ENCODE measurements at places on chromosomes 7 and 10. TPM values are rescaled to one million over a fixed set of nuclear protein-coding genes. Genes with fewer than 3 reads are reported as not detected.

OR2A12 gene
- total RNA-seq = not detected

DNA sequence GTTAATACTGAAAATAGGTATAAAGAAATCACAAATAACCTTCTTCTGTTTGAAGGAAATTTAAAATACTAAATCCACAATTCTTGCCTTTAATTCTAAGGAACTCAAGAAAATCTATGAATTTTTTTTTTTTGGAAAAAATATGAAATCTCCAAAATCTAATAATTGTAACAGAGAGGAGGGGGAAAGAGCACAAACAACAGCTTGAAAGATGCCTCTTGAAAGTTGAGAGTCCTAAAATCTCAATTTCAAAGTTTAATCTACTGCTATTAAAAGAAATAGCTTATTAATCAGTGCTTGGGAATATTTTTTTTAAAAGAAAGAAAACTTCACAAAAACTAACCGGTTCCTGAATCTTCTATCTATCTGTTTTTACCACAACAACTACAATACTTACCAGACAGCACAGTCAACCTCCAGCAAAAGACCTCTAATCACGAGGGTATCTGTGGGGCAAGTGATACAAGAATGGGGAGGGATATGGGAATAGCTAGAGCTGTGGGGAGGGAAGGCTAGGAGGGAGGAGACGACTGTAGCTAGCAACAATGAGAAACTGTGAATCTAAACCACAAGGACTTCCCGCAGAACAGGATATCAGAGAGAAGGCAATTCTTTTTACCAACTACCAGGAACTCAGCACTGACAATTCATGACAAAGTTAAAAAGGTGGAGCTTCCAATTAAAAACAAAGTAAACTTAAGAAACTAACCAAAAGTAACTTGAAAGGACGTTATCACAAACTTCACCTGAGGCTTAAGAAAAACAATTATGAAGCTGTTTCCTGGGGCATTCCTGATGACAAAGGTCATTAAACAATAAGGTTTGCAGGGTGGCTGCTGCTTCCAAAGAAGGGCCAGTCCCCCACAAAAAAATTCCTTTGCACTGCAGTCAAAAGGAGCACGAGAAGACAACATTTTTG is at the start of gene USP54:
Gene USP54 (minus strand): TSS at position 462 of the 919 bp plus-strand sequence. CDS start 15,684 bp downstream, outside the sequence.
- no peak for DNase-seq
- peak within 1 kb of the TSS; percentile 66 for H3K27ac ChIP-seq
- no peaks in the 10 kb centered on the region for H3K27me3 ChIP-seq
- peak within 1 kb of the TSS; percentile 61 for H3K4me3 ChIP-seq

HOXA13 gene
- total RNA-seq = not detected

TMEM130 gene
- not detected for total RNA-seq

- no peak overlapping the region for H3K27ac ChIP-seq
- H3K36me3 ChIP-seq = peaks cover 4% of the 10 kb centered on the region
- H3K4me3 ChIP-seq = no peak overlapping the region
Observed at GRCh38 chr10:112649006-112649821, 202.2 kb downstream of the VTI1A start.

- no peaks in the 10 kb centered on the region for H3K27me3 ChIP-seq
- H3K27ac ChIP-seq = no peak overlapping the region
- H3K36me3 ChIP-seq = peaks cover 6% of the 10 kb centered on the region
- H3K4me1 ChIP-seq = peaks cover 9% of the 10 kb centered on the region
- no peak overlapping the region for H3K4me3 ChIP-seq
Observed at GRCh38 chr10:67804395-67804678, 33.7 kb downstream of the DNAJC12 start.

FAM237B gene
- total RNA-seq = not detected

SLC4A2 gene
- 89.9 TPM for total RNA-seq
